Effector CD4-positive, alpha-beta T cell (primary cell): ENCODE measurements at places on chromosomes 11 and 22.

- DNase-seq = no peak
Measured at GRCh38 chr11:110337570-110338193, 41.3 kb upstream of the RDX start.

DNA sequence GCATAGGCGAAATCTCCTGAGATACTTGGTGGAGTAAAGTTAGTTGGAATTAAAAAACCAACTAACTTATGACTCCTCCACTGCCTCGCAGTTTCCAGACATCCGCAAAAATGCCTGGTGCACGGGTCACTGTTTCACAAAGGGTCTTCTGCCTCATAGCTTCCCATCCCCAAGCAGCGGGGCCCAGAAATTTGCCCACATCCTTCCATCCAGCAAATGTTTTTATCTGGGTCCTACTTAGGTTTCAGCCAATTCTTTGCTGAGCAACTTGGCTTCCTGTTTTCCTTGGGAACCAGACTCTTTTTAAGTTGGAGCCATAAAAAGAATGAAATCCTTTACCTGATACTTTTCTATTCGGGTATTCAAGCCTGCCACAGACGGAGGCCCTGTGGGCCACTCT lies 36.2 kb downstream of the FZD4 start:
- no peak for DNase-seq

- no peak for DNase-seq
Measured at GRCh38 chr11:34427186-34427805, 11.4 kb upstream of the CAT start.

- no peak for DNase-seq
Measured at GRCh38 chr11:90468923-90469322, 246.1 kb upstream of the CHORDC1 start.

- no peak for DNase-seq
Measured at GRCh38 chr11:62851807-62852522, 12.6 kb upstream of the WDR74 start.

DNA sequence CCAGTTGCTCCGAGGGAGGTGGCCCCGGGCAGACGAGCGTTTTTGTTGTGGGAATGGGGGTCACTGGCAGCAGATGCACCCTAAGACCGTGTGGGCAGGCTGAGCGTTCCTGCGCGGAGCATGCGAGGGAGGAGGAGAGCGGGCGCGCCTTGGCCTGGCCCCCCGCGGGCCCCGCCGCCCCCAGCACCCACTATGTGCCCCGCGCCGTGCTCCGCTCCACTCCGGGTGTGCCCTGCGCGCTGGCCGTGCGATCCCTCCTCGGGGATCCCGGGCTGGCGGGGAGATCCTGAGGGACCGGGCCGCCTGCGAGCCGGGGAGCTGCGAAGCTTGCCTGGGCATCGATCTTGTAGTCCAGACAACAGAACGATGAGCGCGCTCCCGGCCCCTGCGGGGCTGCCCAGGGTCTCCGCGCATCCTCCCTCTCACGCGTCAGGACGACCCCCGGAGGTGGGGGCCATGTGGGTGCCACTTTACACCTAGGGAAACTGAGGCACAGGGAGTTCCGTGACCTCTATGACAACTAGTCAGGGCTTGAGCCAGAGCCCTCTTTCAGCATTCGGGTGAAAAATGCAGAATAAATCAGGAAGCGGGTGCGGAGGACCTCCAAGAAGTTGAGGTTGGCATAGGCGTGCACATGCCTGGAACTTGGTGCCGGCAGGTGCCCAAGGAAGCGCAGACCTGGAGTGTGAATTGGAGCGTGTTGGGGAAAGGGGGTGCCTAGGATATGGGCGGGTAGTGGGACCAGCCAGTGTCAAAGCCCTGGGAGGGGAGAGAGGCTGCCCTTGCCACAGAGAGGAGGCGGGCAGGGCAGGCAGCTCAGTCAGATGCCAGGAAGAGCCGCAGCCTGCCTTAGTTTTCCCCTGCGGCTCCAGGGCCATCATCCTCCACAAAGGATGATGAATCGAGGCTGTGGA lies 1.3 kb upstream of the KMT5B start:
- no peak for DNase-seq

DNA sequence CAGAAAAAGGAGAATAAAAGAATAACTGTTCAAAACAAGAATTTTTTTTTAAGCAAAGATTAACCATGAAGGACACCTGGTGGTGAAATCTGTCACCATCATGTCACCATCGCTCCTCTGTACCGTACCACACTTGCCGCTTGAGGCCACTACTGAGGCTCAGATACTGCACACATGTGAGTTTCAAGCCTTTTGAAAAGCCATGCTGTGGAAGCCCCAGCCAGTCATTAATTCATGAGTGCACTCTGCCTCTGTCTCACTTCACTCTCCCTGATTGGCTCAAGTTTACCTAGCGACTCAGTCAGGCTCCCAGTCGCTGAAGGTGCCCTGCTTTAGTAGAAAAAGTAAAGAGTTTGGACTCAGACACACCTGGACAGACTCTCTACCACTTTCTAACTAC lies 6.6 kb upstream of the MS4A12 start:
- DNase-seq = no peak

- no peak for DNase-seq
Measured at GRCh38 chr11:63883791-63884190, 33.2 kb downstream of the RCOR2 start.

GRCh38 chr11:125329786-125330185 lies 165.2 kb downstream of the PKNOX2 start:
- no peak for DNase-seq

GRCh38 chr11:35981581-35981980 lies 37.7 kb downstream of the LDLRAD3 start:
- DNase-seq = no peak

DNA sequence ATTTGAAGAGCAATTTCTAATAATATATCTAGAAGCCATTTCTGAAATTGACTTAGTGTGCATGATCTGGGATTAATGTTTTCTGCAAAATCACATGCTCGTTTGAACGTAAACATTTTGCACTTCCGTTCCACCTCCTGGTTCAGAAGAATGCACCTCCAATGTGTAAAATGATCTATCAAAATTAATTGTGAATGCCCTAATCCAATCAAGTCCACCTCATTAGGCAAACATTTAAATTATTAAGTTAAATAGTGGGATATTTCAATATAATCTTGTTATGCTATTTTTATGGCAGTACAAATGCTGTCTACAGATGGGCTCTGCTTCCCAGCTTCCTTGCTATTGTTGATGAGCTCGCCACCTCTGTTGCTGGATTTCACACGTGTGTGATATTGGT lies 542.5 kb downstream of the INSC start:
- DNase-seq = no peak
